Chondrocyte (in vitro differentiated cells): ENCODE measurements at places on chromosomes 11 and 22. TPM values are rescaled to one million over a fixed set of nuclear protein-coding genes. Genes with fewer than 3 reads are reported as not detected.

DNA sequence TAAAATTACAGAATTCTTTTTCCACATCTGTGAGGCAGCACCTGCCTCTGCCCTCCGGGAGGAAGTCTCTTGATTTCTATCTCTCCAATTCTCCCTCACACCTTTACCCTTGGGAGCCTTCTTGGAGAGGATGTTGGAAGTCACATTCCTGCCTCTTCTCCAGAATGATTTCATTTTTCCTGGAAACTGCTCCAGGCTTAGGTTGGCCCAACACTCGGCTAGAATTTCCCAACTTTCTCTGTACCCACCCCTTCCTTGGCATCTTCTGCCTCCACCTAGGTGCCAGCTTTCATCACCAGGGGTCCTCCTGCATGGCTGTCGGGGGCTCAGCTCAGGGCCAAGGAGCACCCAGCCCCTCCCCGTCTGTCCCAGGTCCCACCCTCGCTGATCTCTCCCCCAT, 43.2 kb downstream of the SLCO2B1 start:
- no peak for DNase-seq

DNA sequence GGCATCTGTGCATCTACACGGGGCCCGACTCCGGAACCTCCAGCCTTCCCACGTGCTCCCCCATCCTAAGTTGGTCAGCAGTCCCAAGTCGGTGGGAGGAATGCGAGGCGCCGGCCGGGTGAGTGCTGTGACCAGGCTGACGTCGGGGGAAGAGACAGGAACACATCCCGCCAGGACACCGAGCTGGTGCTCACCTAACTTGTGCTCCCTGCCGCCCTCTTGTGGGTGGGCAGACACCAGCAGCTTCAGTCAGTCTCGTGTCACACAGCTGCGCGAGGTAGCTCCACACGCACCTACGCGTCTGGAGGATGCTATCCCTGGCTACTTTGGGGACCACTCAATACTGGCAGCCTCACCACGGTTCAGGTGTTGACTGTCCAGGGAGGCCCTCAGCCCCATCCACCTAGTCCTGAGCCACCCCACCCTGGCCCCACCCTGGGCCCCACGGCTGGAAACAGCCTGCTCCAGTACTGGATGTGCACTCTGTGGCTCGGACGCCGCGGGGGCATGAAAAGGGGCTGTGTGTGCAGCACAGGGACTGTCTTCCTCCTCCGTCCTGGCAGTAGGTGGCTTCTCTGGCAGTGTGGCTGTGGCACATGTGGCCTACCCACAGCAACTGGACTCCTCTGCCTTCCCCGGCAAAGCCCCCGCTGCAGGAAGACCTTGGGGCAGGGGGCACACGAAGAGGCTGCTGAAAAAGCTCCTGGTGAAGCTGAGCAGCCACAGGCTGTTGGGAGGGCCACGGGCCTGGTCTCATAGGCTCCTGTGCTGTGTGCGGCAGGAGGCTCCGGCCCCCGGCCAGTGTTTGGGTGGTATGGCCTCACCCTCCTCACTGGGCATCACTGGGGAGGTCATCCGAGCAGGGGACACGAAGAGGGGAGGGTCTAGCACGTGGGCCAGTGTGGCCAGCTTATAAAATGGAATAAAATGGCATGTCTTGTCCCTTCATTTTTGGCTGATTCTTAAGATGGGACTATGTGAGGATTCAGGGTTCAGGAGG, 11.2 kb upstream of the BID start:
- DNase-seq = no peak

The SCO2 gene
- 4.4 to 5.4 TPM in 2 of 3 replicates, not detected in the other for total RNA-seq

The PTGDR2 gene
- 0.12 TPM in 1 of 3 replicates, not detected in the others for total RNA-seq

The ALG9 gene
- total RNA-seq = 28.9 to 34.5 TPM (median 29.8 TPM) in 3 replicates

- DNase-seq = no peak
Measured at GRCh38 chr11:78420255-78420764, 2.7 kb upstream of the GAB2 start.

The NAV2 gene
- 87.0 to 119 TPM (median 90.2 TPM) in 3 replicates for total RNA-seq

- no peak for DNase-seq
Measured at GRCh38 chr11:17850336-17850735, 115.8 kb downstream of the KCNC1 start.

The GAL gene
- 0.74 to 1.9 TPM (median 0.90 TPM) in 3 replicates for total RNA-seq

The SCUBE1 gene
- total RNA-seq = 0.07 to 3.2 TPM (median 2.7 TPM) in 3 replicates

DNA sequence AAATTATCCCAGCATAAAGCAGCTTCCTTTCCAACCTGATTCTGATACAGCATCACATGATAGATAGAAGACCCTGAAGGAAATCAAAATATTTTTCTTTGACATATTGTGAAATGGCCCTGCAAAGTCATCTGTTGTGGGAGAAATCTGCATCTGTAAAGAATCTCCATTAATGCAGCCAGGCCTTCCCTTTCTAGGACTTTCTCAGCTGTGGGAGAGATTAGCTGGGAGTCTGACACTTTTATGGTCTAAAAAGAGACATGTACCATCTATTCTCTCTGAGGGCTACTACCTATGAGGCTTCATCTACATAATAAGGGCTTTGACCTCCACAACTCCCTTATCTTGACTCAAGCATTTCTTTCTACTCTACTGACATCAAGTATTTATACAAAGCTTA, 238.1 kb downstream of the SWAP70 start:
- no peak for DNase-seq

The TIMM10B gene
- total RNA-seq = 27.4 to 34.1 TPM (median 28.7 TPM) in 3 replicates

DNA sequence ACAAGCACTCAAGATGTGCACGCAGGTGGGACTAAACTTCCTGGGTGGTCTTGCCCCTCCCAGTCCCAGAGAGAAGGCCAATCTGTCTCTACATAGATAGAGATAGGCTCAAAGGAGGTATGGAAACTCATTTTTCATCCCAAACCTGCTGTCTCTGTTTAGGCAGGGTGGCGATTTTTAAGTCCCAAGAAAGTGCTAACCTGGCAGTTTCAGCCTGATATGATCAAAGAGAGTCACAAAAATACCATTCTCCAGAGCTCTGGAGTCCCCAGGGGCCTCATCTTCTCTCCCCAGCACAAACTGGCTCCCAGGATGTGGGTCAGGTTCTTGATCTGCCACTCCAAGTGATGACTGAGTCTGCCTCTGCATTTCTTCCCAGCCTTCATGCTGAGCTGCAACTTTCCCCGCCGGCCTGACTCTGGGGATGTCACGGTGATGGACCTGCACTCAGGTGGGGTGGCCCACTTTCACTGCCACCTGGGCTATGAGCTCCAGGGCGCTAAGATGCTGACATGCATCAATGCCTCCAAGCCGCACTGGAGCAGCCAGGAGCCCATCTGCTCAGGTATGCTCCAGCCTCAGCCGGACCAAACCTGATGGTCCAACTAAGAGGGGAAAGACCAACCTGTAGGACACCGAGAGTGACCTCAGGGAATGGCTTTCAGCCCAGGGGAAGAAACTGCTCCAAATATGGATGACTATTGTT, 129.5 kb downstream of the SEZ6L start:
- DNase-seq = no peak

- no peak for DNase-seq
Measured at GRCh38 chr11:128456566-128457268, 130.6 kb downstream of the ETS1 start.

DNA sequence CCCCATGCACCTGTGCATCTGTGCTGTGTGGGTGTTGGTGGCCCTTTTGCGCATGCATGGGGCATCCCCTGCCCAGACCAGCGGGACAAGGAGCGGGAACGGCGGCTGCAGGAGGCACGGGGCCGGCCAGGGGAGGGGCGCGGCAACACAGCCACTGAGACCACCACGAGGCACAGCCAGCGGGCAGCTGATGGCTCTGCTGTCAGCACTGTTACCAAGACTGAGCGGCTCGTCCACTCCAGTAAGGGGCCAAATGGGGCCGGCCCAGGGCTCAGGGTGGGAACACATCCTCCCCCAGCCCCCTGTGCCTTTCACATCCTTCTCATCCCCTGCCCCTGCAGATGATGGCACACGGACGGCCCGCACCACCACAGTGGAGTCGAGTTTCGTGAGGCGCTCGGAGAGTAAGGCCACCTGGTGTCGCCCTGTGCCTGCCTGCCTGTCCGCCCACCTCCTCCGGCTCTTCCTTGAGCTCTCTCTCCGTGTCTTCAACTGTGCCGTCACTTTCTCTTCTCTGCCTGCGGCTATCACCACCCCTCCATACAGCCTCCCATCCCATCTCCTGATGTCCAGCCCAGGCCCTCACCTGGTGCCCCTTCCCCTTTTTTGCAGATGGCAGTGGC, 10.6 kb downstream of the SELENOM start:
- DNase-seq = no peak

DNA sequence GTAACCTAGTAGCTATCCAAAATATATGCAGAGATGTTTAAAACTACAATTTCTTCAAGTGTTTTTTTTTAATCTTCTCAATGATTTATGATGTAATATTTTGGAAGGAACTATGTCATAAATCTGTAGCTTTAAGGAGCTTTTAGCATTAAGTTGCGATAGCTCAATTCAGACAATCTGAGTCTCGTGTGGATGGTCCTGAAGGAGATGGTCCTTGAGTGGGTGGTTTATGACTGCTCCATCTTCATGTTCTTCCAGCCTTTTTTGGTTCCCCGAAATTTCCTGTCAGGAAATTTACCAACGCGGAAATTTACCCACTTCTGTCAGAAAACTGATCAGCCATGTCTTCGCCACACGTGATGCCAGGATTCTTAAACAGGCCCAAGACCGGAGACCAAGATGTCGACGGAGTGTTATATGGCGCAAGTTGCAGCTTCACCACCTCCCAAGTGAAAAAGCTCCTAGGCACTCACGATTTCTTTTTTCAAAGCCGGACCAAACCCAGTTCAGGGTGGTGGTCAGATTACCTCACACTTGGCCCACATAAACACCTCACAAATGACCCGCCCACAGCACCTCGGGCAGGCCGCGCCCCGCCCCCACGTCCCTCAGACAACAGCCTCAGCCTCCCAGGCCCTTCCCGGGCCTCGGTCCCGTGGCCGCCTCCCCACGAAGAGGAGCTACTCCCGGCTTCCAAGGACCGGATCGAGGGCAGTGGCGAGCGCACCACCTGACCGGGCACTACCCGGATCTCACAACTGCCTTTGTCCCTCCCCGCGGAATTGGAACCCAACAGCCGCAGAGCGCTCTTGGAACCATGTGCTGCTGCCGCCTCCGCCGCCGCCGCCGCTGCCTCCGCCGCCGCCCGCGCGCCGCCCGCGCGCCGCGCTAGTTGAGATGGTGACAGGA, at the start of gene MORC2:
Gene MORC2, minus strand, starts transcription at position 760 of the 909 bp plus-strand sequence. CDS start 885 bp downstream, outside the sequence.
- DNase-seq = no peak

DNA sequence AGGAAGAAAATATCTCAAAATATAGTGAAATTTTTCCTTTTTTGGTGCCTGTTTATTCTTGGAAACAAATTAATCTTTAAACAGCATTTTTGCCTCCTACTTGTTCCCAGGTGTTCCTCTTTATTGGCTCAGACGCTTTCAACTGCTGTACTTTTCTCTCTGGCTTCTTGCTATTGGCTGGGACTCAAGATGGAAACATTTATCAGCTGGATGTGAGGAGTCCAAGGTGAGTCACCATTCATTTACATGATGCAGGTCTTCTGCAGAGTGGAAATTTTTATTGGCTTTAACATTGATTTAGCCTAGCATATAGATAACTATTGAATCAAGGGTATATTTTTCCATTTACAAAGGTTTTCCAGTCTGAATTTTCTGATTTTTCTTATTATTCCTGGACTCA, 34.4 kb upstream of the DNAJB13 start:
- no peak for DNase-seq

DNA sequence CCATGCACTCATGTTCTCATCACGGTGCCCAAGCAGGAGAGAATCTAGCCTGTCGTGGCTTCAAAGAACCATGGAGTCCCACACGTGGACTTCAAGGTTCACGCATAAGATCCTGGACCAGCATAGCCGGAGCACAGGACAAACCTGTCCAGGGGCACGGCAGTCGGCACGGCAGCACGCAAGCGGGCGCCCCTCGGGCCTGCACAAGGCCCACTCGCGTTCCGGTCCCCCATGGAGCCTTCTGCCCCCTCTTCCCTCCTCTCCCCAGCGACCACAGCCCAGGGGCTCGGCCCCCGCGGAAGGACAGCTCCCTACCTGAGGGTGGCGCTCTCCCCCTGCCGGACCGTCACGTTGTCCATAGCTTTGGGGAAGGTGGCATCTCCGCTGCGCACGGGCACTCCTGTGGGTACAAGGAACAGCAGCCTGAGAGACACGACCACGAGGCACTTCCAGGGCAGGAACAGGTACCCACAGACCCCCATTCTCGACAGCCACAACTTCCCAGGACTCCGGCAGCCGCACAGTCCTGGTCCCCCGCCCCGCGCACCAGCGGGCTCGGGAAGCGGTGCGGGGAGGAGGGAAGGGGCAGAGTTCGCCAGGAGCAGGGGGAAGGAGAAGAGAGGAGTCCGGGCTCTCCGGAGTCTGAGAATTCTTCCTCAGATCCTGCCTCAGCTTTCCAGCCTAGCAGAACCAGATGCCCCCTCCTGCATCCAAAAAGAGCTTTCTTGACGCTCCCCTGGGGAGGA, 589.5 kb downstream of the OPCML start:
- DNase-seq = no peak

- DNase-seq = no peak
Measured at GRCh38 chr11:2858995-2859698, 26.4 kb downstream of the CDKN1C start.

DNA sequence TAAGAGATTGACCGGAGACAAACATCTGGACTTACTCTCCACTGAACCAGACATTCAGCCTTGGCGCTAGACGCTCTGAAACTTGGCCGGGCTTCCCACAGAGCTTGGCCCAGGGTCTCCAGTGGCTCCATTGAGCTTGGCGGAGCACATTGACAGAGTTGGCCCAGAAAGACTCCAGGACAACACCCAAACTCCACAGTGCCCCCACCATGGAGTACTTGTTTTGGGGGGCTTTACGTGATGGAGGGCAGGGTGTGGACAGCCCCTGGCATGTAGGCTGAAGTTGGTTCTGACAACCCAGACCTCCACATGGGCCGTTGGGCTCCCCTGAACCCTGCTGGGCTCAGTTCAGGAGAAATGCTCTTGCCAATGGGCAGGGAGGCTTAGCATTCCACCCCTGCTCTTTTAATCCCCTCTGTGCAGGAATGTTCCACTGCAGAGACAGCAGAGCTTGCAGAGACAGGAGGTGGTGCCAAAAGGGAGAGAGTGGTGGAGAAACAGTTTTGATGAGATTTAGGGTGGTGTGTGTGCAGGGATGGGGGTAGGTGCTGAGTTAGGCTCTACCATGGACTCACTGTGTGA, 102.4 kb upstream of the TIMP3 start:
- DNase-seq = no peak

GRCh38 chr11:94043241-94043640, 22.1 kb downstream of the HEPHL1 start:
- no peak for DNase-seq

The GGT1 gene
- total RNA-seq = 1.4 to 1.8 TPM (median 1.5 TPM) in 3 replicates

DNA sequence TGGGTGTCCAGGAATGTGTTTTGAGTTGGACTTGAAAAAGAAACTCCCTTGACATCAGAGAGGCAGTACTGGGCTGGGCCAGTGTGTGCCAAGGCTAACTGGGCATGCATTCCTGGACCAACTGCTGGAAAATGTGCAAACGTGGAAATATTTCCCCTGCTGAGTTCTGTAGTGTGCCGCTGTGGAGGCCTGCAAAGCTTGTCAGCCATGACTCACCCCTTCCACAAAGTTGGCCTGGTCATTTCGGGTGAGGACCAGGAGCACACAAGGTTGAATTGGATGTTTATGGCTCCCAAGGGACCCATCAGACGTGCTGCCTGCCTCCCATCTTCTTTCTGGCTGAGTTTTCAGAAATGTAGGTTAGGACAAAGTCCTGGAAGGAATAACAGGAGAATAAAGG, 513.1 kb downstream of the MIAT start:
- no peak for DNase-seq

GRCh38 chr11:35250621-35251020, 111.7 kb downstream of the CD44 start:
- DNase-seq = no peak
